ENCODE measurements at places on chromosomes 3 and 15.

GRCh38 chr3:30510596-30510995, 95.8 kb upstream of the TGFBR2 start:
- no peak for DNase-seq

DNA sequence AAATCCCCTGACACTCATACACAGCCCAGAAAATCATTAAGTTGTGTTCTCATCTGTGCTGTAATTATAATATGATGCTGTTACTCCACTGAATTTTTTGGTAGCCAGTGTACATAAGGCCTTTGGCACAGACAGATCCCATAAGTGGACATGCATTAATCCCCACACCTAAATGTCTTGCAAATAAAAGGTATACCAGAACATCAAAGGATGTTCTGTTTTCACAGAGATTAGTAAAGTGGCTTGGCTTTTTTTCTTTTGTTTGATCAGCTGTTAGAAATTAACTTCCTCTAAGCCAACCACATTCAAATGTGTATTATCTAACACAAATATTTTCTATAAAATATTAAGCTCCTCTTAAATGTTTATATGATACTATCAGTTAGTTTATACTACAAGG, 2.7 kb downstream of the SST start:
- no peak for DNase-seq

- no peak for DNase-seq
Observed at GRCh38 chr15:51888593-51889195, 59.2 kb downstream of the TMOD3 start.

GRCh38 chr15:86911022-86911421, 831.4 kb downstream of the AGBL1 start:
- no peak for DNase-seq

GRCh38 chr15:75591655-75592364, 12.7 kb upstream of the PTPN9 start:
- no peak for DNase-seq

Measured in uterus (tissue), 4 donors.